Bone marrow (tissue), 2 donors: ENCODE measurements at places on chromosomes 12 and 14.

DNA sequence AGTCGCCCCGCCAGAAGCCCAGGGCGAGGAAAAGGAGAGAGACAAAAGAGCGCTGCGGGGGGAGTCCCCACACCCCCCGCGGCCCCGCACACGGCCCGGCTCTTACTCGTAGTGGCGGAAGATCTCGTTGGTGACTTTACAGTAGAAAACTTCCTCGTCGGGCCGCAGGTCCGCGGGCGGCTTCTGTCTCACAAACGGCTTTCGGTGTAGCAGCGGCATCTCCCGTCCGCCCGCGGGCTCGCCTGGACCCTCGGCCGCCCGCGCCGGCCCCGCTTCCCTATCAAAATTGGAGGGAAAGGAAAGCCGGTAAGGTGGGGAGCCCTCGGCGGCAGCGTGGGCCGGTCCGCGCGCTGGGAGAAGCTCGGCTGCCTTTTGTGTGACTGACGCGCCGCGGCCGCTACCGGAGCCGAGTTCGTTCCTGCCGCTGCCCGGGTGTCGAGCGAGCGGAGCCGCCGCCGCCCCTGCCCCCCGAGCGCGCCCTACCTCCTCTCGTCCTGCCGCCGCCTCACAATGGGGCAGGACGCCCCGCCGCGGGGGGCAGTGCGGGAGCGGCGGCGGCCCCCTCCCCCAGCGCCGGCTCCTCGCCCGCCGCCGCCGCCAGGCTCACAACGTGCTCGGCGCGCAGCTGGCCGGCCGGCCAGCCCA is 652 bp downstream of the BAZ1A start:
- peak; percentile 62 for DNase-seq

DNA sequence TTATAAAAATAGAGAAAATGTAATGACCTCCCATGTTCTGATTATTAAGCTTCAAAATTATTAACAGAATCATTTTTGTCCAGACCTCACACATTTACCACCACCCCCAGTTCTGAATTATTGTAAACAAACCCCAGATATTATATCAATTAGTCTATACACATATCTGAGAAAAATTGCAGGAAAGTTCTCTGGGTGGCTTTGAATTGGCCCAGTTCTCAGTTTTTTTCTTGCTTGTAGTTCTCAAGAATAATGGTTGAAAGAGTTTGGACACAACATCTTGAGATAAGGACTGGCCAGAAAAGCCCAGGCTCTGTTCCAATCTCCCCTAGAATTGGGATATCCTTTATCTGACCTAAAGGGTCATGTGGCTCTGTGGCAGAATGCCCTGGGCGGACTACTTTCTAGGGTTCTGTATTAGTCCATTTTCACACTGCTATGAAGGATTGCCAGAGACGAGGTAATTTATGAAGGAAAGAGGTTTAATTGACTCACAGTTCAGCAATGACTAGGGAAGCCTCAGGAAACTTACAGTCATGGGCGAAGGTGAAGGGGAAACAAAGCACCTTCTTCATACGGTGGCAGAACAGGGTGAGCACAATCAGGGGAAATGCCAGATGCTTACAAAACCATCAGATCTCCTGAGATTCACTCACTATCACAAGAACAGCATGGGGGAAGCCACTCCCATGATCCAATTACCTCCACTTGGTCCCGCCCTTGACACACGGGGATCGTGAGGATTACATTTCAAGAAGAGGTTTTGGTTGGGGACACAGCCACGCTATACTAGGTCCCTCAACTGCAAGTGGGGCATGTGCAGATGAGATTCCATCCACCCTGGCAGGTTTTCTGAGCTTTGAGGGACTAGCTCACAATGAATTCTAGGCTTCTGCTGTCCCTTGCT is 1504.6 kb upstream of the FLRT2 start:
- no peak for DNase-seq

GRCh38 chr14:76421662-76422061 is 45.7 kb downstream of the ESRRB start:
- DNase-seq, result no peak

DNA sequence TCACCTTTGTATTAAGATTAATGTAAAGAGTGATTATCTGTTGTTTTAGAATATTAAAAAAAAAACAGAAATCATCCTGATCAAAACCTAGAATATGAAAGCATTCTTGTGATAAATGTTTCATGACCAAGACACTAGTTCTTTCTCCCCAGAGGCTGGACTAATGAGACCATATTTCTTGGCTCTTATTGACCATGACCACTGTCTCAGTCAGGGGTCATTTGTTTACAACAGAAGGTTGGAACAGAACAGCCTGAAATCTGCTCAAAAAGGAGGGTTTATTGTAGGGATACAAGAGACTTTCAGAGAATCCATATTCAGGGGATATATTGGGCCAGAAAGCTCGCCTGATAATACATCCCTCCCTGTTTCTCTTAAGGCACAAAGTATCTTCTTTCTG is 87.7 kb downstream of the TMEM30B start:
- no peak for DNase-seq

DNA sequence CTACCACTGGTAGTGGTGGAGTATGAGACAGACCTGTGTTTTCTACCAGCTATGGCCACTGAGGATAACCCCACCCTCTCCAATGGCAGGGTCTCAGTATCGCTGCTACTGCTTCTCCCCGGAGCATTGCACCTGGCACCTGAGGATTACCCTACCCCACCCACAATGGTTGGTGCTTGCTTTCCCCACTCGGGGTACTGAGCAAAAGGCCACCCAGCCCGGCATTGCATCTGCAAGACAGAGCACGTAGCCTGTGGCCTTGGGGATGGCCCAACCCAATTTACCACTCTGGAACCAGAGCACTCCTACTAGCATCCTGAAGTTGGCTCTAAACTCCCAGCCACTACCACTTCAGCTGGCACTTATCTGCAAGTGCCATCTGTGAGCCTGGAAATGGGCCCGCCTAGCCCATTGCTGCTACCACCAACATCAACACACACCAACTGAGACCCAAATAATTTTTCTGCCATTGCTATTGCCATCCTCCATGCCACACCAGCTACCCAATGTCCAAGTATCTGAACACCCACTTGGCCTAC is 145.7 kb downstream of the CNTN1 start:
- DNase-seq, result no peak

DNA sequence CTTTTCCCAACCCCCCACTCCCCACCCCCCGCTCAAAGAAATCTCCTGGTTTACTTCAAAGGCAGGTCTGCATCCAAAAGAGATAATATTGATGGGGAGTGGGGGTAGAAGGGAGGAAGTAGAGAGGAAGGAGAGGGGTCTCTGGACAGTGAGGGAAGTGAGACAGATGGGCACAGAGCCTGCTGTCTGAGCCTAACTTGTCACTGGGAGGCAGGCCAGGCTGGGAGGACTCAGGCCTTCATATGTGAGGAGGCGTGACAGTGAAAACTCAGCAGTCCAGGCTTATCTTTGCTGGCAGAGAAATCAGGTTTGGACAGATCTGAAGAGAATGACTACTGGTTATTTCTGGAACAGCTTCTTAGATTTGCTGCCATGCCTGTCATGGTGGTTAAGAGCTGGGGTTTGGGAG is 192.3 kb downstream of the NUAK1 start:
- DNase-seq, result no peak

DNA sequence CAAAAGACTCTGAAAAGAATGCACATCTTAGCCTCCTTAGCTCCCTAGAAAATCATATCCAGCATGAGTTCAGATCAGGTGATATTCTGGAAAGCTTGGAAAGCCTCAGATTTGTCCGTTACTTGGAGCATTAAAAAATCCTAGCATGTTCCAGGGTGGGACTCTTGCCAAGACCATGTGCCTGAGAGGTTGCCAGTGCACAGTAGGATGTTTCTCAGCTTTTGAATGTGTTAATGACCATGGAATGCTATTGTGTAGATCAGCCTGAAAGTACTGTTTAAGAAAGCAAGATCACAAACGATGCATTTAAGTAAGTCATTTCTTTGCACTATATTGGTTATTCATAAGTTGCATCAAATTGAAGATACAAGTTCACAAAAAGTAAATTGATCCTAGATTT is 230.5 kb downstream of the ETNK1 start:
- DNase-seq, result no peak

DNA sequence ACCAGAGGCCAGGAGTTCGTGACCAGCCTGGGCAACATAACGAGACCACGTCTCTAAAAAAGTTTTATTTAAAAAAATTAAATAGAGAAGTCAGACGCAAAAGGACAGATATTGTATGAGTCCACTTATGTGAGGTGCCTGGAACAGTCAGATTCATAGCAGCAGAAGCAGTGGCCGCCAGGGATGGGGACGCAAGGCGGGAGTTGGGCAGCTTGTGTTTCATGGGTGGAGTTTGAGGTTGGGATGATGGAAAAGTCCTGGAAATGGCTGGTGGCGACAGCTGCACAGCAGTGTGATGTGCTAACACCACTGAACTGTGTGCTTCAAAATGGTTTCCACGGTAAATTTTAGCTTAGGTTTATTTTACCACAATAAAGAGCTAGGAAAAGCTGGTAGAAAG is 57.6 kb upstream of the DDX11 start:
- DNase-seq, result no peak

GRCh38 chr12:90211017-90211416 is 502.4 kb upstream of the ATP2B1 start:
- no peak for DNase-seq

GRCh38 chr12:110498984-110499706 is 2.8 kb downstream of the VPS29 start:
- DNase-seq, result peak; percentile 45

DNA sequence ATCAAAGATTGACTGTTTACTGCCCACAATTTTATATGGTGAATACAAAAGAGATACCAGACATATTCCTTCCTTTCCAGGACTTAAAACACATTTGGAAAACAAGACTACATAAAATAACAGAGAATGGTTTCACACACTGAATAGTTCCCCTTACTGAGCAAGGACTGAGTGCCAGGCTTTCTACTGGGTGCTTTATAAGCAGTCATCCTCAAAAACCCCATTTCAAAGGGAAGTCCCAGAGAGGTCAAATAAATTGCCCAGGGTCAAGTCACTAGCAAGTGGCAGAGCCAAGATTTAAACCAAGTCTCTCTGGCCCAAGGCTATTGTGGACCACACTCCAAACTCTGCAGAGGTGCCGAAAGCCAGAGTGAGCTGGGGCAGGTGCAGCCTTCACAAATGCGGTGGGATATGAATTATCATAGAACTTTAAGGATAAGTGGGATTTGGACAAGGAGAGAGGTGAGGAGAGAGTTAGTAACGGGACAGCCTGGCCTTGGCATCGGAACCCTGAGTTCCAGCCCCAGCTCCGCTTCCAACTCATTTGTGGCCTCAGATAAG is 9.1 kb upstream of the RPAP3 start:
- no peak for DNase-seq

GRCh38 chr14:72891666-72892102 is 2.2 kb downstream of the DPF3 start:
- no peak for DNase-seq

DNA sequence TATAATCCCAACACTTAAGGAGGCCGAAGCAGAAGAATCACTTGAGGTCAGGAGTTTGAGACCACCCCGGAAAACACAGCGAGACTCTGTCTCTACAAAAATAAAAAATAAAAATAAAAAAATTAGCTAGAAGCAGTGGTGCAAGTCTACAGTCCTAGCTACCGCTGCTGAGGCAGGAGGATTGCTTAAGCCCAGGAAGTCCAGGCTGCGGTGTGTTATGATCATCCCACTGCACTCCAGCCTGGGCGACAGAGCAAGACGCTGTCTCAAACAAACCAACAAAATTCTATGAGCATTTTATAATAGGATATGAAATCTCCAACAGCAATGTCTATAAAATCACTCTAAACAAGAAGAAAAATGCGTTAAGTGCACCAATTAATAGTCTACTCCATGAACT is 75.3 kb downstream of the PPP1R12A start:
- no peak for DNase-seq

- DNase-seq, result no peak
These were observed 14.5 kb upstream of the KRT83 start for GRCh38 chr12:52335598-52336262.

GRCh38 chr14:95507174-95507573 is 9.3 kb downstream of the SYNE3 start:
- DNase-seq, result peak; percentile 60

DNA sequence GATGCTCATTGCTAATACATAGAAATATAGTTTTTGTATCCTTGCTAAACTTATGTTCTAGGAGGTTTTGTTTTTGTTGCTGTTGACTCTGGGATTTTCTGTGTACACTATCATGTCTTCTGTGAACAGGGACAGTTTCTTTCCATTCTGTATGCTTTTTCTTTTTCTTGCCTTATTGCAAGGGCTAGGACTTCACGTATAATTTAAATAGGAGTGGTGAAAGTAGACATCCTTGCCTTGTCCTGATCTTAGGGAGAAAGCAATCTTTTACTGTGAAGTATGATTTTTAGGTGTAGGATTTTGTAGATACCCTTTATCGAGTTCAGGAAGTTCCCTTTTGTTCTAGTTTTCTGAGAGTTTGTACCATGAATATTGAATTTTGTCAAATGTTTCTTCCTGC is 1.5 kb upstream of the EIF2B2 start:
- DNase-seq, result no peak

- DNase-seq, result peak; percentile 17
These were observed 645 bp downstream of the JDP2 start for GRCh38 chr14:75428230-75429104.

- no peak for DNase-seq
These were observed 425.0 kb downstream of the NPAS3 start for GRCh38 chr14:33363682-33364081.

DNA sequence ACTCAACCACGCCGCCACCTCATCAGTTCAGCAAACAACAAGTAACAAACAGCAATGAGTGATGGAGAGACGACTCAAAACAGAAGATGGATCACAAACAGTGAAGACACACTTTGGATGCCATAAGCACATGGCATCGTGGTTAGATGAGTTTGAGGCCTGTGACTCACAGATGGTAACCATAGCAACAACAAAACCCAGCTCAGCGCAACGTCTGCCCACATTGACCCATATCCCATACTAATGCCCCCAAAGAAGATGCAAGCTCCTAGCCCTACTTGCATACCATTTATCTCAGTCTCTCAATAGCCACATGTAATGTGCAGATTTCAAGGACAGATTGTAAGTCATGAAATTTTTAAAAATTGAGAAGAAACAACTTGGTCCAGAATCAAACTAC is 1322.3 kb upstream of the TMEM132C start:
- DNase-seq, result no peak

DNA sequence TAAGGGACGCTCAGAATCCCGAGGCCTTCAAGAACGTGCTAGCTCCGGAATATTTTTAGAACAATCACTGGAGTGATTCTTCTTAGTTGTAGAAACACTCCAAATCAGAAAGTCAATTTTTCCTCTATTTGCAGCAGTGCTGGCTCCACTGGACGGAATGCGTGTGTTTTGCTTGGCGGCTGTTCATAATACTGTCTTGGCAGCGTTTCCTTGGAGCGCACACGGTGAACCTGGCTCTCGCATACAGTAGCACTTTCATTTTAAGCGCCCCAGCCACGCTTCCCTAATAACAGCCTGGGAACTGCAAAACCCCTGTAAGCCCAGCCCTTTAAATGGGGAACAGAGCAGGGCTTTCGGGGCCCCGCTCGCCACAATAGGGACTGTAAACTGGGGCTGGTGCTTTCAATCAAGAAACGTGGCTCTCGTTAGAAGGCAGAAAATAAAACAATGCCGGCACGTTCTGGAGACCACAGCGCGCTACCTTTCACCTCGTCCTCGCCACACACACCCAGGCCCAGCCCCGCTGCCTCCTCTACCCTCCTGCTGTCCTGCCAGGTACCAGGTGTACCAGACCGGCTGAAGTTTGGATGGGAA is 79.9 kb downstream of the BCL11B start:
- no peak for DNase-seq
